ENCODE measurements at places on chromosomes 13 and 19.

DNA sequence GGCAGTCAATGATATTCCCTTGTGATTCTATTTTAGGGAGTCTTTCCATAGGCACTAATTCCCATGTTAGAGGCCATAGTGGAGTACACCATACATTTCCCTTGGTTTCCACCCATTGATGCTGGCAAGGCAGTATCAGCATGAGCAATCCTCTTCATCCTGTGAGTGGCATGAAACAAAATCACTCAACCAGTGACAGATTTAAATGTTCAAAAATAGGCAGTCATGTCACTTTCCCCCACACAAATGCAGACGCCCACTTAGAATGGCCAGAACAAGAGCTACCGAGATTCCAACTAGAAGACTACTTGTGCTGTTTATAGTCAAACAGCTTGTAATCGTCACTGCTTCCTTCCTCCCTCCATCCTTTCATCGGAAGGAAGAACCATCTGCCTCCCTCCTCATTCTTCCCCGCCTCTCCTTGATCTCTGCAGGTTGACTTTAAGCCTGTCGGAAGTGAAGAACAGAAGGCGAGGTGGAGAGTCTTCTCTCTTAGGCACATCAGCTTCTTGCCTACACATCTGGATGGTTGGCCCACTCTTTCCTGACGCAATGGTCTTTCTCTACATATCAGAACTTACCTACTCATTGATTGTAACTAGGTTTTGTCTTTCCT lies 22.6 kb downstream of the RASL11A start:
- DNase-seq, result no peak

DNA sequence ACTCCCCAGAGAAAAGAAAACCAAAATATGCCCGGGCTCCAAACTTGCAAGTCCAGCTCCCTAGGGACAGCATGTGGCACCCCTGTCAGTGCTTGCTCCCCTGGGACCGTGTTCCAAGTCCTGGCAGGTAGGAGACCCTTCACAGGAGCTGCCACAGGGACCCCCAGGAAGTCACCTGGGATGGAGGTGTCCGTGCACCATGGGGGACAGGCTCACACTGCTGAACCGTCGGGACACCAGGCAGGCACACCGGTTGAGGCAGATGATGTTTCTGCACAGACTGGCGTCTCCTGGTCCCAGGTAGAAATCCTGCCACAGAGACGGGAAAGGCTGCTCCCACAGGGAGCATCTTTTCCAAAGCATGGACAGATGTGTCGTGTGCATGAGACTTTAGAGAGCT lies 11.7 kb upstream of the PROZ start:
- DNase-seq, result no peak

DNA sequence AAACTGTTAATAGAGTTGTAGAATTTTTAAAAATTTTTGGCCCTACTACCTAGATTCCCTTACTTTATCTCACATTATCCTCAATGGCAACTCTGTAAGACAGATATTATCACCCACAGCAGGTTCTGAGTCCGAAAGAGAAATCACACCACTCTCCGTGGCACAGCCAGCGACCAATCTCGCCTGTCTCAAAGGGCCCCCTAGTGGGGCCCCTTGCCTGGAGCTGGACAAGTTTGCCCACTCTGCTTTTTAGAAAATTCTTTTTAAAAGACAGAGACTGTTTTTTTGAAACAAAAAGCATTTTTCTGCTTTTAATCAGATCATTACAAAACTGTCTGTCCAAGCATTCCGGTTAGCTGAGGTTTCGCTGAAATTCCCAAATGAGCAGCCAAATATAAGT lies 21.7 kb downstream of the PHF11 start:
- DNase-seq, result no peak

DNA sequence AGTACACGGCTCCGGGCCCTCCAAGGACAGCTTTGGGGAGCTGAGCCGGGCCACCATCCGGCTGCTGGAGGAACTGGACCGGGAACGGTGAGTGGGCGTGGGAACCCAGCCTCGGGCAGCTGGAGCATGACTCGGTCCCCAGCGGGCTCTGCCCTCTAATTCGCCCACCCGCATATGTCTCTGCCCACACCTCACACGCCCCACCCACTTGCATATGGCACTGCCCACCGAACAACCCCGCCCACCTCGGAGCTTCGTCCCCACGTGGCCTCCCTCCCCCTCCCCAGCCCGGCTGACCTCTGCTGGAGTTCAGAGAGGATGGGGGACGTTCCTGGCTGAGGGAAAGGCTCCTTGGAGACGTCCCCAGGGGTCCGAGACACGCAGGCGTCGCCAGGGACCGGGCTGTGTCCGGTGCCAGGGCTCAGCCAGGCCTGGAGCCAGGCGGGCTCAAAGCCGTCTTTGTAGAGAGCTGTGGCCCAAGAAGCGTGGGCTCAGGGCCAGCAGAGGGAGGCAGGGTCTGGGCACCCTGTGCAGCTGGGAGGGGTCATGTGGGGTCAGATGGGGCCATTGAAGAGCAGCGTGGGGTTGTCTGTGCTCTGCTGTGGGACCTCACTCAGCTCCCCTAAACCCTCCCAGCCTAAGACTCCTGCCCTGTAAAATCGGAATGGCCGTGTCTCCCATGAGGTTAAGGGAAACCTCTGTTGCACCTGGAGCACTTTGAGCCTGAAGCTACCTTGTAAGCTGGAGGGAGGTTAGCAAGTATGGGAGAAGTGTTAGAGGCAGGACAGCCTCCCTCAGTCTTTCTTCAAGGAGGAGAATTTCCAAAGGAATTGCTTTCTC lies 3.8 kb downstream of the APC2 start:
- no peak for DNase-seq

DNA sequence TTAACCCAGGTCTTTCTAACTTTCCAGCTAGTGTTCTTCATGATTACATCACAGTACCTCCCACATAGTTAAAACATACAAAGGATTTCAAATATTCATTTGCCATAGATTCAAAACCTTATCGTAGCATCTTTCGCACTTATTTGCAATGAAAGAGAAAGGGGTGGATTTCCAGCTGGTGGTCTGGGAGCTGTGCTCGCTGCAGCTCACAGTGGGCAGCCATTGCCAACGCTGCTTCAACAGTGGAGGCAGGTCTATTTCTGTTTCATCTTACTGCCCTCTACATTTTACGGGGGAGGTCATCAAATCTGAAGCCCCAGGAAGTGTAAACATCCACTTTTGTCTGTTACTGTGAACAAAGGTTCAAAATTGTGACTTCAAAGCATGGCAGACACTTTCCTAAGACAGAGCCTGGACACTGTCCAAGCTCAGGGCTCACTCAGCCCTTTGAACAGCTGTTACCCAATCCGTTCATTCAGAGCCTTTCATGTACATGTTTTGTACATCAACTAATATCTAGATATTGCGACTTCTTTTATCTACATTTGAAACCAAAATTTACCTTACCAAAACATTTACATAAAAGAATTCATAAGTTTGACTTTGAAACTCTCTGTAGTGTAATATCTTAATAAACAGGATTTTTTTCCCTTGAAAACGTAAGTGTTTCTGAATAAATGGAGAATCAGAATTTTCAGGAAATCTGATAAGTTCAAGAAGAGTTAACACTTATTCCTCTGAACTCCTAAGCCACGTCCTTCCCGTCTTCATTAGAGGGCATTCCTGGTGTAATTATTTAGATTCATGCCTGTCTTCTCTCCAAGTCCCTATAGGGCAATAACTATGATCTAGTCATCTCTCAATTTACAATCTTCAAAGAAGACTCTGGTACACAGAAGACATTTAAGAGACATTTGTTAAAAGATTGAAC lies 25.1 kb downstream of the STARD13 start:
- DNase-seq, result no peak

DNA sequence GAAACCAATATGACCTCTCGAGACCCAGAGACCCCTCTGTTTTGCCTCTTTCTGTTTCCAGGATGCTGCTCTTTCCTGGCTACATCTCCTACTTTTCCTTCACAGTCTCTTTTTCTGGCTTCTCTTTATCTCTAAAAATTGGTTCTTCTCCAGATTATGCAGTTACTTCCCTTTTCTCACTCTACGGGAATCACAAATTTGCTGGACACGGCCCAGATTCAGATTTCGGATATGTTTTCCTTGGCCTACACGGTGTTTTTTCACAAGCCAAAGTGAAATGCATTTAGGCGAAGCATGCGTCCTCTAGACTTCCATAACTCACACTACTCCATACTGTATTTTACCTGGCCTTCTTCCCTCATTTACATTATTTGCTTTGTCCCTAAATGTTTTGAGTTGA lies 214.7 kb upstream of the MIR17HG start:
- DNase-seq, result no peak

GRCh38 chr13:67225252-67226159 lies 4.6 kb downstream of the PCDH9 start:
- no peak for DNase-seq

- DNase-seq, result no peak
Measured at GRCh38 chr13:86052141-86052540, 252.9 kb upstream of the SLITRK6 start.
